ENCODE measurements at places on chromosomes 5 and 9.
A peak's percentile ranks its signal among the peaks of the same experiment; 100 is the strongest.

DNA sequence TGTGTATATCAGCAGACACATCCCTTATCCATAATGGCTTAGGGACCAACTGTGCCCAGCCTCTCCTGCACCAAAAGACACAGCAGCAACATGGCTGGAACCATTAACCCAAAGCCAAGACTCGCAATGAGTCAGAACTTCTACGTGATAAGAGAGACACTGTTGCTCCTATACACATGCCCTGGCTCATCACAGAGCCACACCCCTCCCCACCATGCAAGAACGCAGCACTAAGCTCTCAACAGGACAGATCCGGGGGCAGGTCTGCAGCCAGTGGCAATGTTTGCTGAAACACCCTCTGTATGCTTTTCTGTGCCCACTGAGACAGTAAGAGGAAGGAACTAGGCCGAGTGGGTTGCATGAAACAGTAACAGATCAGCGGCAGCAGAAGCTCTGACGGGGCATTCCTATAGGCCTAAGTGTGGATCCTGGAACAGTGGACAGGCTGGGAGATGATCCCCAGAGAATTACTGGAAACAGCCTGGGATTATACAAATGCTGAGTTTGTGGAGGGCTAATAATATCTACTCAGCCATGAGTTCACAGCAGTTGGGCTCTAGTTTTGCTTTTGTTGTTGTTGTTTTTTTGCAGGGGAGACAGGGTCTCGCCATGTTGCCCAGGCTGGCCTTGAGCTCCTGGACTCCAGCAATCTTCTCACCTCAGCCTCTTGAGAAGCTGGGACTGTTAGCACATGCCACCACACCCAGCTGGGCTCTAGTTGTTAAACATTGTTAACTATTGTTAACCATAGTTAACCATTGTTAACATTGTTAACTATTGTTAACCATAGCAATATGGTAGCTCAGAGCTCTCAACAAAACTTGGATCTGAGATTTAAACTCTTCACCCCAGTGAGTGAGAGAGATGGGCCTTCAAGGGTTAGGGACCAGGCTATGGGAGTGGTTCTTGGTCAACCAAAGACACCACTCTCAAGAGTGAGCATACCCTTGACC, 41.0 kb downstream of the B4GALT1 start:
- peak; percentile 66 for DNase-seq

GRCh38 chr9:4836676-4837075, 43.9 kb downstream of the RCL1 start:
- no peak for DNase-seq

DNA sequence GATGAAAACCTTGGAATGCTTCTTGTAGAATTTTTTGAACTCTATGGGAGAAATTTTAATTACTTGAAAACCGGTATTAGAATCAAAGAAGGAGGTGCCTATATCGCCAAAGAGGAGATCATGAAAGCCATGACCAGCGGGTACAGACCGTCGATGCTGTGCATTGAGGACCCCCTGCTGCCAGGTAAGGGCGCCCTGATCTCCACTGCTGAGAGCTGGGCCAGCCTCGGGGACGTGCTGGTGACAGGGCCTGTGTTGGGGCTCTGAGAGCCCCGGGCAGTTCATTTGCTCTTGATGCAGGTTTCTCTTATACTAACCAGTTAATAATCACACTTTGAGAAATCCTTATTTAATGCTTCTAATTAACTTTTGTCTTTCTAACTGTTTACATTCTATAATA, 33.0 kb downstream of the TENT4A start:
- no peak for DNase-seq

- DNase-seq: no peak
These were observed 110.9 kb downstream of the FOXD1 start for GRCh38 chr5:73337586-73338255.

- DNase-seq: no peak
These were observed 14.2 kb upstream of the CLPTM1L start for GRCh38 chr5:1359031-1359645.

Measured in CD4-positive, alpha-beta T cell treated with Interleukin-1 beta for 1 hour (primary cell).